Parietal lobe (tissue), 2 donors: ENCODE measurements at places on chromosomes 3 and 15. TPM values are rescaled to one million over a fixed set of nuclear protein-coding genes. Genes with fewer than 3 reads are reported as not detected.

Gene FBN1
- 32.2 TPM for total RNA-seq

Gene CCDC9B
- total RNA-seq: 4.4 TPM

Gene CERS3
- total RNA-seq: 0.63 TPM

Gene MTHFS
- total RNA-seq: 10.0 TPM
